ENCODE measurements at places on chromosomes 2 and 18.

DNA sequence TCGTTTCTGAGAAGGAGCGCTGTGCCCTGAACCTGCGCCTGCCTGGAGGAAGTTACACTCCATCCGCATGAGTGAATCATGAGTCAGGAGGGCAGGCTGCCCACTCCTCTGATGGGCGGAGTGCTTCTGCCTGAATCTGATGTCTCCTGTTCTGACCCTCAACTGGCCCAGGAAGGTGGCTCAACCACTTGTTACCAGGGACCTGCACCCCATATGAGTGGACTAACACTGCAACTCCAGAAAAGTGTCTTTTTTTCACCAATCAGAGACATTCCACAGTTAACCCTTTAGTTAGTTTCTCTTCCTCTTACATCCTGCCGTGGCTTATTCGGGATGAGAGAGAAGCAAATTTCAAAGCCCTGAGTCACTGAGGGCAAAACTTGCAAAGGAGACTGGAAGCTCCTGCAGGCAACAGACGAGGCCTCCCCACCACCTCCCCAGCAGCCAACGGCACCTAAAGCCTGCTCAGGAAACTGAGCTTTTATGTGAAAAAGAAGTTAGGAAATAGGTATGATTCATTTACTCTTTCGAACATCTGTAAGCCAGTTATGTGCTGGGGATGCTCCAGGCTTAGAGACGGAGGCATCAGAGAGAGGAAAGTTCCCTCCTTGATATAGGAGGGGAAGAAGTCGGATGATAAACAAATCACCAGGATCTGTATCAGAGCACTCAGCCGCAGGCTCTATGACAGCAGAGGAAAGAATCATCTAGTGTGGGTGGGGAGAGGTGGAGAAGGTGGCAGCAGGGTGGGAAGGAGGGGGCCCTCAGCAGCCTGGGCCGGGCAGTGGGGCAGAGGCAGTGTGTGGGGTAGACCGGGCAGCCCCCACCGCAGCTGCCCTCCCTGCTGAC, 30.9 kb downstream of the MBP start:
- peak; percentile 69 for DNase-seq

DNA sequence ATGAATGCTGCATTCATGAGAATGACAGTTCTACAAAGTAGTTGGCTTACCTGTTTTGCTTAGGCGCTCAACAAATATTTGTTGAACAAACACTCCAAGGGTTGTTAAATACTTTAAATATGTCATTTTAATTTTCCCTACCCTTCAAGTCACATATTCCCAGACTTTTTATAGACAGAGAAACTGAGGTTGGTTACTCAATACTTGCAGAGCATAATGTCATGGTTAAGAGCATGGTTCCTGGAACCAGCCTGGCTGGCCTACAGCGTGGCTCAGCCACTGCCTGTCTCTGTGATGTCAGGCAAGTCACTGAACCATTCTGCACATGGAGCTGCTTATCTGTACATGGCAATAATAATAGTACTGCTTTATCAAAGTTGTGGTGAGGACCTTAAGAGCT, 120.0 kb upstream of the STK17B start:
- no peak for DNase-seq

- DNase-seq = peak; percentile 58
Measured at GRCh38 chr2:231708773-231709635, 679 bp downstream of the PTMA start.

DNA sequence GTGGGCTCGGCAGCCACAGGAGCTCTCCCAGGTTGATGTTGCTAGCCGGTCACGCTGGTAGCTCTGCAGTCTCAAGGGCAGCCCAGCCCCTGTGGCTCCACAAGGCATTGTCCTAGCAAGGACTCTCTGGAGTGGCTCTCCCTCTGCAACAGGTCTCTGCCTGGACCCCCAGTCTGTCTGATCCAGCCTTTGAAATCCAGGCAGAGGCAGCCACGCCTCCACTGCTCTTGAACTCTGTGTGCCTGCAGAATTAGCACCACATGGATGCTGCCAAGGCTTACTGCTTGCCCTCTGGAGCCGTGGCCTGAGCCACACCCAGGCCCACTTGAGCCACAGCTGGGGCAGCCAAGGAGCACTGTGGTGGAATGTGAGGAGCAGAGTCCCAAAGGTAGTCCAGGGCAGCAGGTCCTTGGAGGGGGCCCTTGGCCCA, 43.0 kb upstream of the FAHD2A start:
- no peak for DNase-seq

DNA sequence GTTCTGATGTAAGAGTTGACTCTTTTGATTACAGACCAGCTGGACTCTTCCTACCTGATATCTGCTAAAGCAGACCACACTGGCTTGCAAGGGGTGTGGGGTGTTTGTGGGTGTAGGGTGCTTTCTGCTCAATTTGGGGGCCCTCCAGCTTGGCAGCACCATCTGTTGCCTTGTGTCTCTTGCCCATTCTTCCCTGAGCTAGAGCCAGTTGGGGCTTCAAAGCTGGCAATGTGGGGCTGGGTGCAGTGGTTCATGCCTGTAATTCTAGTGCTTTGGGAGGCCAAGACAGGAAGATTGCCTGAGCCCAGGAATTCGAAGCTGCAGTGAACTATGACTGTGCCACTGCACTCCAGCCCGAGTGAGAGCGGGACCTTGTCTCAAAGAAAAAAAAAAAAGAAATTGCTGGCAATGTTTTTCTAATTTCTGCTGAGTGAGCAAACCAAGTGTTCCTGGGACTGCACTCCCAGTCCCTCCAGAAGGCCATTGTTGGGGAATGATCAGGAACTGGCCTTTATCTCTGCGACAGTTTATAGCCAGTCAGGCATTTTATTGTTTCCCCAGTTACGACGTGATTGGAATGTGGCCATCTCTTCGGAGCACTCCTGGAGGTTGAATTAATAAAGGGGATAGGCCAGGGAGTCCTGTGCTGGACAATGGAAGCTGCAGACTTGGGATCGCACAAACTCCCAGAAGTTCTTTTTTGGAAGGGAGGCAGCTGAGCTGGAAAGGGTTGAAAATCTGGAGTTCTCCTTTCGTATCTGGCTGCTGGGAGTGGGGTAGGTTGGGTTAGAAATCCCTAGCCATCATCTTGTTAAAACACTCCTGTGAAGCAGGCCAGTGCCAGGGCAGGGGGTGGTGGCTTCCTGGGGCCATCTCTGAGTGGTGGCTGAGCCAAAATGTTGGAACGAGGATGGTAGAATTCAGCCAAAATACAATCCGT, 57.2 kb downstream of the LIPG start:
- DNase-seq = no peak

- no peak for DNase-seq
Measured at GRCh38 chr2:174815526-174815925, 51.3 kb upstream of the CHRNA1 start.

DNA sequence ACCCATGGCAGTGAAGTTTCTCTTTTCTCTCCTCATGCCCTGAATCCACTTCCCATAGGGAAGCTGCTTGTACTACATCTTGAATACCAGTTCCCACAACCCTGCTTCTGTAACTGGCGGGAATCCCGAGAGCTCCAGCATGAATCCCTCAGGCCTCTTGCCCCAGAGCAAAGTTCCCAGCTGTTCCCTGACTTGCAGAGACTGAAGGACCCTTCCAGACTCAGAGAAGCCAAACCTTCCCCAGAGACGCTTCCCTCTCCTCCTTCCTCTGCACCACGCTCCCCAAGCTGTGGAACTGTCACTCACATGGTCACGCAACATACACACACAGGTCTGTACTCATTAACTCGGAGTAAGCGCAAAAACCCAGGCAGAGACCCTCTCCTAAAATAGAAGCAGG, 26.4 kb downstream of the TRAPPC12 start:
- DNase-seq = no peak

- no peak for DNase-seq
Measured at GRCh38 chr18:55849391-55849790, 261.4 kb upstream of the TCF4 start.

- DNase-seq = no peak
Measured at GRCh38 chr2:235636546-235636945, 142.7 kb downstream of the AGAP1 start.

GRCh38 chr2:72934683-72935610, 17.6 kb downstream of the EMX1 start:
- no peak for DNase-seq

DNA sequence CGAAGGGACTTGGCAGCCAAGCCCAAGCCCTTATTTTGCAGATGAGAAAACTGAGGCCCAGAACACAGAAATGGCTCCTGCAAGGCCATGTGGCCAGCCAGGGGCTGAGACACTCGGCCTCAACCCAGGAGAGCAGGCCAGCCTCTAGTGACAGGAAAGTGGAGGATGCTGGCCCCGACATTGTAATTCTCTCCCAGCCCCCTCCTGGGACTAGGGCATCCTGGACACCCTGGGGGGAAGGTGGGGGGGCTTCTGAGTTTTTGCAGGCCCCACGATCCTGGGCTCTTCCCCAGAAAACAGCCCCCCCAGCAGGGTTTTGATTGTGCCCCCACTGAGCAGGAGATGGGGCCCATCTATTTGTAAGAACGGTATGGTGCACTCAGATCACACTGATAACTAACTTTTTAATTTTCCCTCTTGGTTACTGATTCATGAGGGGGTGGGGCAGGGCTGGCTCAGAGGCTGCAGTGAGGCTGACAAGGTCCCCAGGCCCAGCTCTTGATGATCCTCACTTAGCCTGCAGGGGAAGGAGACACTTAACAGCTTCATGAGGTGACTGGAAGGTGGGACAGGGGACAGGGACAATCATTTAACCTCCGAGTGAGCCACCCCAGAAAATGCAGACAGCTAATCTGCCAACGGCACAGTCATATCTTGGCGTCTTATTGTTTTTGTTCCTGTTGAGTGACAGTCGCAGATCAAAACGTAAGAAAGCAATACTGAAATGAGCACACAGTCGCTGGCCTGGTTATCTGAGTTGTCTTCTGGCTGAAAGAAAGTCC, 18.9 kb downstream of the SMAD7 start:
- no peak for DNase-seq

Data from T-helper 1 cell (primary cell).